ENCODE measurements at places on chromosomes 3 and 15.

DNA sequence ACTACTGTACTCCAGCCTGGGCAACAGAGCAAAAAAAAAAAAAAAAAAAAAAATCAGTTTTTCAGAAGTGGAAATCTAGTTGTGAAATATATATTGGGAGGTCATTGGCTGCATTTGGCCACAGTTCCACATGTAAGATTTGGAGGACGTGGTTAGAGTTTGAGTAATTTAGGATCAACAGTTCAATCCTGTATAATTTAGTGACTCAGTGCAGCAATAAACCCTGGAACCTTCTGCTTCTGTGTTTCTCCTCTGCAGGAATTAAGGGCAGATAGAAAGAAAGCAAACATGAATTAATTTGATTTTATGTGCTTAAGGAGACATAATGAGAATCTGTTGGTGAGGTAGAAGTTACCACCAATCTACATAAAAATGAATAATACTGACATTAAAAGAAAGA lies 347.0 kb downstream of the PTPRG start:
- DNase-seq: no peak

DNA sequence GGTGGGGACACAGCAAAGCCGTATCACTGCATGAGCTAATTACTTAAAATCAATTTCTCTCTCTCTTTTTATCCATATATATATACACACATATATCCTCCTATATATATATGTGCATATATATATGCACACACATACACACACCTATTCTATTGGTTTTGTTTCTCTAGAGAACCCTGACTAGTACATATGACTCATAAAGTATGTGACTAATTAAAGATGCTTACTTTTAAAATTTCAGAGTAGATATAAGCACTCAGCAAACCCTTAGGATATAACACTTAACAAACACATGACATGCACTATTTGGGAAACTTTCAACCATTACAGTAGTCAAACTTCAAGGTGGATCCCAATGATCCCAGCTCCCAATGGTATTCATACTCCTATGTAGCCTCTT lies 732.6 kb downstream of the ROBO2 start:
- no peak for DNase-seq

- no peak for DNase-seq
Observed at GRCh38 chr15:72180761-72181324, 16.7 kb downstream of the GRAMD2A start.

DNA sequence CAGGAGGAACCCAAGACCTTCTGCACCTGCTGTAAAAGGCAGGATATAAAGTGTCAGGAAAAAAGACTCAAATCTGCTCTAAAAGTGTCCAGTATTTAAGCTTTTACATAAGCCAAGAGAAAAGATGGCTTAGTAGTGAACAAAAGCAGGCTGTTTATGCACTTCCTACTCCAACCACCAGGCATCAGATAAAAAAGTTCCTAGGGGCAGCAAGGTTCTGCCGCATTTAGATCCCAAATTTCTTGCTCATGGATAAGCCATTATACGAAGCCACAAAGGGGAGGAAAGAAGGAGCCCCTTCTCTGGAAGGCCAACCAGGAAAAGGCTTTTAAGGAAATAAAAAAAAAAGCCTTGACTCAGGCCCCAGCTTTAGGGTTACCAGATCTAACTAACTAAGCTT lies 10.6 kb upstream of the SLC9C1 start:
- no peak for DNase-seq

- no peak for DNase-seq
Observed at GRCh38 chr15:40909662-40910630, 15.7 kb downstream of the VPS18 start.

DNA sequence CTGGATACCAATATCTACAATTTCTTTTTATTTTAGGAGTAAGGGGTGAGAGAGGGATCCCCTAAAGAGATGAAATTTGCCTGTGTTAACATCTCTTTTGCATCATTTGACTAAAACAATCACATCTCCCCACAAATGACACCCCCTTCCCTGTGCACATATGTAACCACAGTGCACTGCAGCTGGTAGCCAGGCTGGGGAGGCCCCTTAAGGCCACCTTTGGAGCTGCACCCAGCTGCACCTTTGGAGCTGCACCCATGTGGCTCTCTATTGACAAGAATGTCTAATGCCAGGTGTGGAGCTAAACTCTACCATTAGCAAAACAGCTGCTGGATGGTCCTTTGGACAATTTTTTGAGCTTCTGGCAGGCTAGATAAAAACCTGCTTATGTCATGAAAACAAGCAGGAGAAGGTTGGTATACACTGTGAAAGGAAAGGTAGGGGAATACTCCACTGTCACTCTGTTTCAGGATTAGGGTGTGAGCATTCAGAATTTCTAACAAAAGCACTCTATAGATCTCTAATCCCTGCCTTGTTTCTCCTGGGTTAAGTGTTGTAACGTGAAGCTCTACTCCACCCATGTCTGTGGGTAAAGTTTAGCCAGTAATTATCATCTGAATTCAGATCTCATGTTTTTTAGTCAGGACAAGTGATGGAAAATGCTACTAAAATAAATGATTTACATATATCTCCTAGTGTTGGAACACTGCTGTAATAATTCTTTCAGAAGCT lies 52.1 kb downstream of the TFG start:
- no peak for DNase-seq

DNA sequence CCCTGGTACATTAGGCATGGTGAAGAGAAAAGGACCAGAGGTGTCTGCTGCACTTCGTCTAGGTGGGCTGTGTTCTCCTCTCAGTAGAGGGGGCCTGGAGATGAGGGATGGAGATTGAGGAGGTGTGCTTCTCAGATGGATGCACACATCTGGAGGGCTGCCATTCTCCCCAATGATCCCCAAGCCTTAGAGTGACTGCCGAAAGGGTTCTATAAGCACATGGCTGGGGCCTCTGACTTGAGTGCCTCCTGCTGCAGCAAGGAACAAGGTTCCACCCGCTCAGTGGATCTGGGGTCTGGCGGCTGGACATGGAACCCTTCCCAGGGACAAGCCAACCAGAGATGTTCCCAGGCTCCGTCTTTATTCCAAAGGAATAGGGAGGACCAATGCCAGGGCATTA lies 66.8 kb downstream of the CPN2 start:
- DNase-seq: no peak

DNA sequence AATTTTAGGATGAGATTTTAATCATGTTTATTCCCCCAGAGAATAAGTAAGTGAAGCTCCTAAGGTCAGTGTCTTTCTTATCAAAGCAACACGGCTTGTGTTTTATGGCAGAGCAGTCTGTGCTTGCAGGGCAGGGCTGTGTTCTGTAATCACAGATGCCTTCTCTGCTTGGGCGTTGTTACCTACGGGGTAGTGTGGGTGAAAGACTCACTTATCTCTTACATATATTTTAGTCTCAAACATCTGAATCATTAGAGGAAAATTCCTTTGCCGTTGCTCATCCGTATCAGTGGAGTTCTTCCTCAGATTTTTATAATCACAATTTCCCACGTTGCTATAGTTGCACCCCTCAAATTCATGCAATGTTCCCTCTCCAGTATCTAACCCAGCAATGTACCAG lies 271.7 kb upstream of the MEIS2 start:
- DNase-seq: no peak

DNA sequence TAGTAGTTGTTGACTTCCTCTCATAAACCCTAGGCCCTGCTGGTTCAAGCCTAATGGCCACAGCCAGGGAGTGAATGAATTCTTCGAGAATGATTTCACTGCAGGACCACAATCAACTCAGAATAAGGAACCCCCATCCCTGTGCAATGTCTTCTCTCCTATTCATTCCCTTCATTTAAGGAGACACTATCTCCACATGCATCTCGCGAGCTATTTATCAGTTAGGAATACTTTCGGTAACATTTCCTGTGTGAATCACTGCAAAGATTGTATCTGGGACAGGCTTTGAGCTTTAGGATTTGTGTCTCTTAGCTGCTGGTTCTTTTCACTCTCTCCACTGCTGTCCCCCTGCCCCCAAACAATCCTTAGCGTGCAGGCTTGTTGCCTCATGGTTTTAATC lies 94.4 kb downstream of the MYLK start:
- DNase-seq: no peak

DNA sequence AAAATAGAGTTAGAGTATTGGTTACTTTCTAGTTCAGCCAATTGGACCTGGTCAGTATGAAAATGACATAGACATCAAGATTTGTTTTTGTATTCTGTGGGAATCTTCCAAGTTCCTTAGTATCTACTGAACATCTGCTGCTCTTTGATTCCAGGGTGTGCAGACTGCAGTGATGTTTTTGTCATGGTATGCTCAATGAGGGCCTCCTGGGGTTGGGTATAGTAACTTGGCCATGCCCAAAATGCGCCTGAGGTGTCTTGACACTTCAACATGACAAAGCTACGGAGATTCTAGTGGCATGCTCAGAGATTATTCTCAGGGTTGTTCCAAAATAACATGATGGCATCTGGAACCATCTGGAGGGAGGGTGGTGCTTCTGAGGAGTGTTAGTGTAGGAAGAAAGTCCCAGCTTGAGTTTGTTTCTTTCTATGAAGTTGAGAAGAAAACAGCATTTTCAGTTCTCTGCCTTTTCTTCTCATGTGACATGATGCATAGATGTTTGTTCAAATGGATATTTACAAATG lies 313.5 kb upstream of the TBL1XR1 start:
- no peak for DNase-seq

DNA sequence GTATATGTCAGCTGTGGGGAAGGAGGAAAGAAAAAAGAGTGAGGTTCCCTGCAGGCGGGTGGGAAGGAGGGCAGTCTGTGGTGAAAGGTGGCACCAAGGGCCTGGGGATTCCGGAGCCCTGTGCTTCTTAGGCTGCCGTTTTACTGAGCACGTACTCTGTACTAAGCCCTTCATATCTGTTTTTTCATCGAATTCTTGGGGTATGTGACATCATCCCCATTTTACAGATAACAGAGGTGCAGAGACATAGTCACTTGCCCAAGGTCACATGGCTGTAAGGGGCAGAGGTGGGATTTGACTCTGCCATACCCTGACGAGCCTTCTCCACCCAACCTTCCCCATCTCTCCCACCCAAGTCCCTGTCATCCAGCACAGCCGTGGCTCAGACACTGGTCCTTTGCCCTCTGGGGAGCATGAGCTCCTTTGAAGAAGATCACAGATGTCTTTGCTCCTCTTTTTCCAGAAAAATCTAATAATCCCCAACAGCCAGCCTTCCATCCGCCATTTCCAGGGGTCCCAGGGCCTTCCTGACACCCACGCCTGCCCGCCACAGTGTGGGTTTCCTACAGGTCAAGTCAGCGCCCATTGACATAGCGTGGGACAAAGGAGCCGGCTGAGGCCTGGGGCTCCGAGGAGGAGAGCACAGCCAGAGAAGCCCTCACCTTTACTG lies 24.2 kb downstream of the CYP11A1 start:
- DNase-seq: no peak

GRCh38 chr3:148756311-148756710 lies 58.6 kb downstream of the AGTR1 start:
- no peak for DNase-seq

- no peak for DNase-seq
Observed at GRCh38 chr15:28955993-28956421, 70.2 kb downstream of the APBA2 start.

GRCh38 chr3:148953094-148953493 lies 38.2 kb upstream of the GYG1 start:
- no peak for DNase-seq

DNA sequence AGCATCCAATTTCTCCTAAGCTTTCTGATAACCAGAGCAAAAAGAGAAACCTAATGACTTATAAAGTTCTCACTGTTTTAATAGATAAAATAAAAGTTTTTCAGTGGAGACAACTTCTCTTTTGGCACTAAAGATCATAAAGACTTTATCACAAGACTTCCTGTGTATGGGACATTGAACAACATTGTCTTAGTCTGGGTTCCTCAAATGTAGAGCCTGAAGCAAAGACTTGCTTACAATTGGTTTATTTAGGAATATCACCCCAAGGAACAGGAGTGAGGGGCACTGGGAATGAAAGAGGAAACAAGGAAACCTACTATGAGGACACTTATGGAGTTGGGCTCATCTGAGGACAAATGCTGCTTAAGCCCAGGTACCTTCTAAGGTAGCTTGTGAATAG lies 127.4 kb downstream of the B3GALNT1 start:
- DNase-seq: no peak

DNA sequence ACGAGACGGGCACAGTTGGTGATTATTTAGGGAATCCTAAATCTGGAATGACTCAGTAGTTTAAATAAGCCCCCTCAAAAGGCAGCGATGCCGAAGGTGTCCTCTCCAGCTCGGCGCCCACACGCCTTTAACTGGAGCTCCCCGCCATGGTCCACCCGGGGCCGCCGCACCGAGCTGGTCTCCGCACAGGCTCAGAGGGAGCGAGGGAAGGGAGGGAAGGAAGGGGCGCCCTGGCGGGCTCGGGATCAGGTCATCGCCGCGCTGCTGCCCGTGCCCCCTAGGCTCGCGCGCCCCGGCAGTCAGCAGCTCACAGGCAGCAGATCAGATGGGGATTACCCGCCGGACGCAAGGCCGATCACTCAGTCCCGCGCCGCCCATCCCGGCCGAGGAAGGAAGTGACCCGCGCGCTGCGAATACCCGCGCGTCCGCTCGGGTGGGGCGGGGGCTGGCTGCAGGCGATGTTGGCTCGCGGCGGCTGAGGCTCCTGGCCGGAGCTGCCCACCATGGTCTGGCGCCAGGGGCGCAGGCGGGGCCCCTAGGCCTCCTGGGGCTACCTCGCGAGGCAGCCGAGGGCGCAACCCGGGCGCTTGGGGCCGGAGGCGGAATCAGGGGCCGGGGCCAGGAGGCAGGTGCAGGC lies 318.0 kb downstream of the FGF12 start:
- no peak for DNase-seq

DNA sequence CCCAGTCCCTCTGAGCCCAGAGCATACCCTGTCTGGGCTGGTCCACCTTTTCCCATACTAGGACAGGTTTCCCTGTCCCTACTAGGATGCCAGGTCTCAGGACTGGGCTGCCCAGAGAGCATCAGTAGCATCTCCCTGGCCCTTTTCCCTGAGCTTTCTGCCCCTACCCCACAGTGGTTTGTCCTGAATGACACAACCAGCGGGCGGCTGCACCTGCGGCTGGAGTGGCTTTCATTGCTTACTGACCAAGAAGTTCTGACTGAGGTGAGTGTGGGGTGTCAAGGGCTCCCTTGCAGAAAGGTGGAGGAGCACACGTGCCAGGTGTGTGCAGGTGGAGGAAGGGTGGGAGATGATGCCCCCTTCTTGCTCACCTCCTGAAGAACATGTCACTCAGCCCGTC lies 33.5 kb downstream of the ESYT3 start:
- no peak for DNase-seq

- DNase-seq: peak; percentile 30
Observed at GRCh38 chr3:172192830-172193415, 153.5 kb downstream of the FNDC3B start.

GRCh38 chr3:34219556-34219955 lies 421.1 kb downstream of the PDCD6IP start:
- DNase-seq: no peak

Measured in DMS153 (cell line).